Epithelial cell of proximal tubule (primary cell): ENCODE measurements at places on chromosomes 16 and 17. TPM values are rescaled to one million over a fixed set of nuclear protein-coding genes. Genes with fewer than 3 reads are reported as not detected.

Gene KRTAP2-2
- not detected in 2 replicates for total RNA-seq

Gene TMC8
- total RNA-seq = 1.2 TPM in 2 replicates

Gene LHX1
- total RNA-seq = 43.1 and 51.9 TPM in 2 replicates

Gene MT4
- total RNA-seq = not detected in 2 replicates

DNA sequence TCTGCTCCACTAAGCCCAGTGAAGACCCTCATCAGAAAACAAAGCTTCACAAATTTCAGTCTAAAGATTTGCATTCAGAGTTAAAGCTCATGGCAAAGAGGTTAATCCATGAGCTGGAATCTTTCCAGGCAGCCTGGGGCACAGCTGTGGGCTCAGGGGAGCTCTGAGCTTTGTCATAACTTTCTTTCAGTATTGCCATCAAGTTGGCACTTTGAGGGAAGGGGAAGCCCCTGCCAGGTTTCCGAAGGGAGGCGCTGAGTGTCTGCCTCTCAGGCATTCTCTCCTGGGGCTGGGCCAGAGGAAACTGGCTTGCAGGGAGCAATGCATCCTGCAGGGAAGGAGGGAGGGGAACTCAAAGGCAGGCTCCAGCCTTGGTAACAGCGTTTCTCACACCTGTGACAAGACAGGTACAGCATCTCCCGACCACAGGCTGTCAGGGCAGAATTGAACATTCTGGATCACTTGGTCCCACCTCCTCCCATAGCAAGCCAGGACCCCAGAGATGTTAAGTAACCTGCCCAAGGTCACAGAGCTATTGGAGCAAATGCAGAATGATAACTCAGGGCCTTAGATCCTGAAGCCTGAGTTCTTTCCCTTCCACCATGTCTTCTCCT lies 3.9 kb downstream of the LPO start:
- DNase-seq = no peak

GRCh38 chr17:1089915-1090314 lies 89.9 kb downstream of the ABR start:
- no peak for DNase-seq
